ENCODE measurements at places on chromosomes 1 and 21. TPM values are rescaled to one million over a fixed set of nuclear protein-coding genes. Genes with fewer than 3 reads are reported as not detected.

GRCh38 chr1:234988536-234988935 is 140.1 kb downstream of the TOMM20 start:
- no peak for DNase-seq

- no peak for DNase-seq
Observed at GRCh38 chr1:74683656-74684055, 10.1 kb upstream of the ERICH3 start.

DNA sequence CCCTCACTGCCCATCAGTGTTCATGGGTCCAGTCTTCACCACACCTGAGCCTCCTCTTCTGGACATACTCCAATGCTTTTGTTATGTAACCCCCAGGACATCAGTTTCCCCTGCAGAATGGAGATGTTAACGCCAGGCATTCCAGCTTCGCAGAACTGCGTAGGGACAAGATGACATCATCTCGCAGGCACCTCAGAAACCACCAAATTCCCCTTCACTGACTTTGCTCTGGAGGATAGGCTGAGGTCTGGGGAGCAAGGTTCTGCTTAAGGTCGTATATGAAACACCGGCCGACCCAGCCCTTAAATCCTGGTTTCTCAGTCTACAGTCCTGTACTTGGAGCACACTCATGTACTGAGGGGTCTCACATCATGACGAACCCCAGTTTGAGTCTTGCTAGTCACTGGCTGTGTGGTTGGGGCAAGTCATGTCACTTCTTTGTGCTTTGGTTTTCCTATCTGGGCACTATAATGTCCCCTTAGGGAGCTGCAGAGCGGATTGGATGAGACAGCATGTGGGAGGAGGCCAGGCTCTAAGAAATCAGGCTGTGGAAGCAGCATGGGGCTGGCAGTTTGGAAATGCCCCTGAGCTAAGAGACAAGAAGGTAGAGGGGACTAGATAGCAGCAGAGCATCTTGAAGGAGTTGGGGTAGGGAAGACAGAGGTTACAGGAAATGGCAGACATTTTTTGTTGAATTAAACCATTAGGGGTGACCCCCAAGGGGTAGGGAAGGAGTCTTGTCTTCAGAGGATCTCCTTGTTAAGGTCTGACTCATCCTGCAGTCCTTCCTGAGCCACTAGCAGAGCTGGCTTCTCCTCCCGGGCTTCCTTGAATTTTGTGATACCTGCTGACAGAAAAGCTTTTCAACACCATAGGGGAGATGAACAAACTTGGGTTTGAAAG is 138.3 kb downstream of the FOXD2 start:
- DNase-seq = no peak

DNA sequence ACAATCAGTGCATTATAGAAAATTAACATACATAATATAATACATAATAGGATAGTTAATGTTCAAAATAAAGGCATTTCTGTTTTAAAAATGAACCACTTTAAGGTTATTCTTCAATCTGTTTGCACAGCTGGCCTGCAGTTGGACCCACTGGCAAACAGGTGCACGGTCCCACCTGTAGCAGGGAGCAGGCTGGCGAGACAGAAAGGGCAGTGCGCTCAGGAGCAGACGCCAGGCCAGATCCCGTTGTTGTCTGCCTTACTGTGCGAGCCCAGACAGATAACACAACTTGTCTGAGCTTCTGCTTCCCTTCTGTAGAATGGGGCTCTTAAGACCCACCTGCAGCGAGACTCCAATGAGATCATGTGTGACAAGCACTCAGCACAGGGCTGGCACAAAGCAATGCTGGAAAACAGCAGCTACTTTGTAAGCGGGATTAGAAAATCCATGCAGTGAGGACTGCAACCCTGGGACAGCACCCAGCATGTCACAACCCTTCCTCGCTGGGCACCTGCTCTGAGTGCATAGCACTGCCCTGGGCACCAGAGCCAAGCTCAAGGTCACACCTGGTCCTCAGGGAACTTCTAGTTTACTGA is 33.5 kb downstream of the VPS26C start:
- DNase-seq = no peak

DNA sequence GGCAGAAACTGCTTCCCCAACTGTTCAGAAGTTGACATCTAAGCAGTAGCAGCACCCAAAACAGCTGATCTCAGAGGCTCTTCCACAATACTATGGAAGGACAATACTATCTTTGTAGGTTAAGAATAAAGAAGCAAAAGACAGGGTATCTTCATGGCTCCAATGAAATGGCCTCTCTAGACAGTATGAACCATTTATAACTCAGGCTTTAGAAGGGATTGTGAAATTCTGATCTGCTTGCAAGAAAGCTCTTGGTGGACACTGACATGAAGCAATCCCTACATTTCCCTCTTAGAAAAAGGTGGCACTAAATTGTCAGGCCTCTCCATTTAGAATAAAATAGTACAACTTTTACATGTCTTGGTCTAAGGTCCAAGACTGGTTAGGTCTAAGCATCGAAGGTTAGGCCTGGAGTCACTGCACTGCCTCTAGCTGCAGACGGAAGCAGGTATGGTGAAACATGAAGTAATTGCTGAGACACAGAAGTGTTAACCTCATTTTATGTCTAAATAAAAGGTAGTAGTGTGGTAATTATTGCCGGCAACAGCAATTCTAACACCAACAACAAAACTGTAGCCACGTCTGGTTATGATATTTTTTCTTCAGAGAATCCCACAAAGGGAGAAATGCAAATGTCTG is 50.6 kb upstream of the HP1BP3 start:
- DNase-seq = no peak

- no peak for DNase-seq
Observed at GRCh38 chr1:213345621-213346020, 294.6 kb downstream of the RPS6KC1 start.

GRCh38 chr1:198632007-198632406 is 6.8 kb upstream of the PTPRC start:
- no peak for DNase-seq

DNA sequence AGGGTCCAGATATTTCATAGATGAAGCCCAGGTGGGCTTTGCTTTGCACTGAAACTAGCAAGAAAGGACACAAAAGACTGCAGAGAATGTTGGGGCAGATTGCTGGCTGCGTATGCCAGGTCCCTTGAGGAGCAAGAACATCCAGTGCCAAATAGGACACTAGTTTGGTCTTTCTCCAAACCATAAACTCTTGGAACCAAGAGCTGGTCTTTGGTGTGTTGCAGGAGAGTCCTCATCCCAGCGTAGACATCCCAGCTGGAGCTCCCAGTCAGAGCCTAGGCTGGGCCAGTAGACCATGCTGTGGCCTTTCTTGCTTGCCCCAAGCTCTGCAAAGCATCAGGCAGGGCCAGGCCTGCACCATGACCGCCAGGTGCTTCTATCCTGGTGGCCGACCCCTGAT is 87.5 kb downstream of the ATP5PO start:
- no peak for DNase-seq

SIM2 gene
- 0.11 TPM for total RNA-seq

KMO gene
- total RNA-seq = 11.2 TPM

KCNK1 gene
- 10.4 TPM for total RNA-seq

GRHL3 gene
- not detected for total RNA-seq

SLAMF7 gene
- total RNA-seq = 17.2 TPM
